ENCODE measurements at places on chromosomes 11 and 22. TPM values are rescaled to one million over a fixed set of nuclear protein-coding genes. Genes with fewer than 3 reads are reported as not detected.

- no peak for DNase-seq
Measured at GRCh38 chr22:28398981-28399380, 280.7 kb downstream of the TTC28 start.

GRCh38 chr11:77198440-77198849, 70.4 kb downstream of the MYO7A start:
- peak; percentile 82 for DNase-seq

DNA sequence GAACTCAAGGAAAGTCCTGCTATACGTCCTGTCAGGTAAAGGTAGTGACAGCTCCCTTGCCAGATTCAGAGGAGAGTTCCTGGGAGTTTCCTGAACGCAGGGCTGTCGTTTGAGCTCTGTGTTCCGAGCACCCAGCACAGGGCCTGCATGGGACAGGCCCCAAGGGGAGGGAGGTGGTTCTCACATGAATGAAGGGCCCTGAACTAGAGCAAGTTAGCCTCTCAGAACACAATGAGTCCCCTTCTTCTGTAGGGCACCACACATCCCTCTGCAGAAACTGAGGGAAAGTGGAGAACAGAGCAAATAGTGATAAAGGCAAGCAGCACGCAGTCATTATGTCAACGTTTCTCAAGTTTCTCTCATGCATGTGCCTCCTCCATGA, 35.3 kb downstream of the NEU3 start:
- DNase-seq = no peak

GRCh38 chr11:128518493-128519207, 68.7 kb downstream of the ETS1 start:
- no peak for DNase-seq

DNA sequence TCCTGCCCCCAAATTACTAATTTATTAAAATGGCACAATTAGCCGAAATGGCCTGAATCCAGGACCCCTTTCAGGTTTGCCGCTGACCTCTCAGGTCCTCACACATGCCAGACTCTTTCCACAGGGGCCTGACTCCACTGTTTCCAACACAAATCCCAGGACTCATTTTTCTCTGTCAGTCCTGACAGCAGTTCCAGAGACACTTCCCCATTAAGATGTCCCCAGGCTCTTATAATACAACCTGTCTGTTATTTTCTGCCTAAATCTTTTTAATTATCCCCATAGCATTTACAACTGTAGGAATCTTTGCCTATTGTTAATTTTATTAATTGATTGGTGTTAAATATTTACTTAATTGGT, 9.4 kb upstream of the IGLL5 start:
- no peak for DNase-seq

DNA sequence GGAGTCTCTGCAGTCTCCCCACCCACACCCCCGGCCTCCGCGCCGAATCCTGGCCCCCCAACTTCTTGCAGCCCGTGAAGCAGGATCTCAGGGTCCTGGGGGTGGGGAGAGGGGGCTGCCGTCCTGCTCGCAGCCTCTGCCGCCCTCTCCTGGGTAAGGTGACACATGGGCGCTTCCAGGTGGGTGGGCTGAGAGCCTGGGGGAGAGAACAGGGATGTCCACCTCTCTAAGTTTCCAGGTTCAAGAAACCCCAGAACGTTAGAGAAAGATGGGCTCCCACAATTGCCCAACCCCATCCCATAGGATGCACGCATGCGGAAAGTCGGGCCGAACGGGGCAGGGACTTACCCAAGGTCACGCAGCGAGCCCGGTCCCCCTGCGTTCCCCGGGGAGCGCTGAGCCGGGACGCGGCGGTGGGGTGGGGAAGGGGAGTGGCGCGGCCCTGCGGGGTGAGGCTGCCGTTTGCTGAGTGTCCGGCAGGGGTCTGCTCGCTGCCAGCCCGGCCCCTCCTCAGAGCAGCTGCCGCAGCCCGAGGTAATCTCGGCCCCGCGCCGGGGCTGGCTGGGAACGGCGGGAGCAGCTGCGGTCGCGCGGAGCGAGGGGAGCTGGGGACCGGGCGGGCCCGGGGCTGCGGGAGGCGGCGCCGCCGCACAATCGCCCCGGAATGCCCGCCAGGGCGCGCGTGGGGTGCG, 705 bp upstream of the CAPN1 start:
- peak; percentile 34 for DNase-seq

DNA sequence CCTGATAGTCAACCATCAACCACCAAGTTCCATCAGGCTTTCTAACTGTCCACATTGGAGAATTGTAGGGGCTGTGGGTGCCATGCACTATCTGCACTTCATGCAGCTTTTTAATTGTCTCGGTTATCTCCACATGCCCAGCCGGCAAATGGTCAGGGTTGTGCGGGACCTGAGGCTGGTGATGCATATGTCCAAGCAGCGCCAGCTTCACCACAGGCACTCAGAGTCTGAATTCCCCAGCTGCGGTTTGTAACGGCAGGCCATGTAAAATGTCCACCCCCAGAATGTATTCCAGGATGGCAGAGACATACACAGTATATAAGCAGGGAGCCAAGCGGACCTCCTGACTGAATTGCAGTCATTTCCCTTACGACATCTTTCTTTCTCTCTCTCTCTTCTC, 435.6 kb downstream of the DYNC2H1 start:
- DNase-seq = no peak

ANO3 gene
- 0.32 TPM for total RNA-seq

DNA sequence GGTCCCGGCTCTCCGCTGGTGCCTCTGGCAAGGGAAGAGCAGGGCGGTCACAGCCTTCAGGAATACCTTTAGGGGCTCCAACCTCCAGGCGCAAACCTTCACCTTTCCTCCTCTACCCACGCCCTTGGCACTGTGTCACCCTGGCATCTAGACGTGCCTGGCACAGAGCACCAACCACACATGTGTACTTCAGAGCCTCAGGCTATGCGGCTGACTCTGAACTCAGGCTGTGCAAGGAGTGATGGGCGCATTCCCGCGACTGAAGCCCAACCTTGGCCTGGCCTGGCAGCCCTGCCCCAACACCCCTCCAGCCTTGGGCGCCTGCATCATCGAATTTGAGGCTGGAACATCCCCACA, 11.4 kb downstream of the SCARF2 start:
- DNase-seq = no peak

GRCh38 chr11:90737444-90738050, 514.7 kb upstream of the CHORDC1 start:
- no peak for DNase-seq

- no peak for DNase-seq
Measured at GRCh38 chr11:2442589-2442988, 1.7 kb downstream of the TRPM5 start.

MMP27 gene
- total RNA-seq = 0.27 TPM

ARHGAP8 gene
- 3.4 TPM for total RNA-seq

DNA sequence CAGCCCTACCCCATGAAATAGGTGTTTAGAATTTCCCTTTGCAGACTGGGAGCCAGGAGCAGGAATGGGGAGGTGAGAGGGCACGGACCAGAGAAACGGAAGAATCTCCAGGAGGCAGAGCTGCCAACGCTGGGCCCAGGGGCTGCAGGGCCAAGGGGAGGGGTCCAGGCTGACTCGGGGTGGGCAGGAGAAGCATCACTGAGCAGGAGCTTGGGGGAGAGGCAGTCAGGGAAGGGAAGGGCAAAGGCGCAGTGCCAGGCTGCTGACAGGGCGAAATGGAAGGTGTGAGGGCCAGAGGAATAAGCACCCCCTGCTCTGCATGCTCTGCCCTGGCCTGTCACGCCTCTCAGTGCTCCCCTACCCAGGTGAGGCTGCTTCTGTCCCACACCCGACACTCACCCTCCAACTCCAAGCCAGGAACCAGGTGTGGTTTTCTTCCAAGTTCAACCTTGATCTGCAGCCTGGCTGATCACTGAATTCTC, 14.5 kb downstream of the LRRC32 start:
- no peak for DNase-seq

DNA sequence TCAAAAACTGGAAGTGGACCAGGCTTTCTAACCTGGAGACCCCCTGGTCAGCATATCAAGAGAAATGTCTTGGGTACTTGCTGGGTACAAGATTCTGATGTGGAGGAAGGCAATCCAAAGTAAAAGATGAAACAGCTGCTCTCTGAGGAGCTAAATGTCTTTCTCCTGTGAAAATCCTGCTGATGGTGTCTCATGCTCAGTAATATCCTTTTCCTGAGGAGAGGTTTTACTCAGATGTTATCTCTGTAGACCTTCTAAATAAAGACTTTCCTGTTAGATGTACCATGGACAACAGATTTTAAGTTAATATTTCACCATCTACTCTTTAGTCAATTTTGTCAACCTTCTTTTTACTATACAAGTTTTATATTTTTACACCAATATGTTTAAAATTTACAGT, 62.9 kb downstream of the FAM83F start:
- no peak for DNase-seq

Data from lower leg skin (tissue), 4 donors.